ENCODE measurements at places on chromosomes 2 and 18. TPM values are rescaled to one million over a fixed set of nuclear protein-coding genes. Genes with fewer than 3 reads are reported as not detected.

DNA sequence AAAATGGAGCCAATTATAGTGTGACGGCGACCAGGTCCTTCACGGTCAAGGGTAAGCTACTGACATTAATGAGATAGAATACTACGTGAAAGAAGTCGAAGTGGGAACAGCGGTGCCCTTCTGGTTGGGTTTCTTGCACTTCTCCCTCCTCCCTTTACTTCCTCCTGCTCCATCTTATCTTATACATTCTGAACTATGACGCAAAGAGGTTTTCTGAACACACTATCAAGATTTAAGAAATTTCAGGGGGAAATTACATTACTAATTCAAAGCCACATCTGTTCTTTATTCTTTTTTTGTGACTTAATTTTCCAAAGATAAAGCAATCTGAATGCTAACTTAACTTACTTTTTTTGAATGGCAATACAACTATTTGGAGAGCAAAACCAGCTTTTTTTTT lies 14.8 kb upstream of the IL18R1 start:
- no peak for DNase-seq

- DNase-seq: no peak
Measured at GRCh38 chr2:70894765-70895164, 40.9 kb upstream of the ATP6V1B1 start.

DNA sequence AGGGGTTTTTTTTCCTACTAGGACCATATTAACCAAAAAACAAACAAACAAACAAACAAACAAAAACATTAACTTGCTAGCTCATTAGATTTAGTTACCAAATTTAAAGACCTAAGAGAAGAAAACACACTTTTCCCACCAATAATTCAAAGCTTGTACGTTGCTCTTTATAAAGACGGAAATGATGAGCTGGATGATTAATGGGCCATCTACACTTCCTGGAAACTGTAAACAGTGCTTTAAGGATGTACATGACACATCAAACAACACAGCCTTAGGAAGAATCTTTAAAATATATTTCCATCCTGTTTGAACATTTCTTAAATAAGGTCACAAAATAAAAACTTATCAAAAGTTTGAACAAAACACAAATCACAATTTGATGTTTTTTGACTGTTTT lies 982 bp downstream of the BMP10 start:
- peak; percentile 58 for DNase-seq

- no peak for DNase-seq
Measured at GRCh38 chr2:43407935-43408334, 181.5 kb upstream of the ZFP36L2 start.

GRCh38 chr2:122007126-122007525 lies 251.7 kb downstream of the TSN start:
- DNase-seq: no peak

DNA sequence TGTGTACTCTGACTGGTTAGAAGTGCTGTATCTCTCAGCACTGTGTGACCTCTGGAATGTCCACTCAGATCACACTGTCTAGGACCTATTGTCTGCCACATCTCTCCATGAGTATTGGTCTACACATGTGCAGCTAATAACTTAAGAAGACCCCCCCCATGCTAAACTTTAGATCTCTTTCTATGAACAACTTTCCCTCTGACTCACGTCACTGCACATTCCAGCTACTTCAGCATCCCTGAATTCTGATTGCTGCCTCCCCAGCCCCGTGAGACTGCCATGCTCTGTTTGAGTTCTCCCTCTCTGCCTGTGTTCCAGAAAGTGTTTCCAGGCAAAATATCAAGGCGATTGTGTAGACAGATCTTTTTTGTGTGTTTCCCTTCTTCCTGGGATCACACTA lies 41.8 kb downstream of the RAPGEF4 start:
- DNase-seq: no peak

DNA sequence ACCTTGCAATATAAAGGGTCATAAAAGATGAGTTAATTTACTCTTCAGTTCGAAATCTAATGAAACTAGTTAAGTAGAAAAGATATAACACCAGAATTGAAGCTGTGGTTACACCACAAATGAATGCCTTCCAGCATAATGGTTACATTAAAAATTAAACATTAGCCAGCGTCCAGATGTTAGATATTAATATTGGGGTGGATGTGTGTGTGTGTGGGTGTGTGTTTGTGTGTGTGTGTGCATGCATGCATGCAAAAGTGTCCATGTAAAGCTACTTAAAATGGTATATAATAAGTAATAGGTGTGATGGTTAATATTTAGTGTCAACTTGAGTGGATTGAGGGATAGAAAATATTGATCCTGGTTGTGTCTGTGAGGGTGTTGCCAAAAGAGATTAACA lies 170.4 kb upstream of the FN1 start:
- DNase-seq: no peak

- DNase-seq: no peak
Measured at GRCh38 chr18:11160313-11160712, 10.9 kb upstream of the PIEZO2 start.

Gene TRAF3IP1
- 24.2 TPM for total RNA-seq

Gene CTDSP1
- 196 TPM for total RNA-seq
